ENCODE measurements at places on chromosomes 3 and 15.

- DNase-seq = no peak
These were observed 23.8 kb upstream of the ANXA2 start for GRCh38 chr15:60421544-60421943.

DNA sequence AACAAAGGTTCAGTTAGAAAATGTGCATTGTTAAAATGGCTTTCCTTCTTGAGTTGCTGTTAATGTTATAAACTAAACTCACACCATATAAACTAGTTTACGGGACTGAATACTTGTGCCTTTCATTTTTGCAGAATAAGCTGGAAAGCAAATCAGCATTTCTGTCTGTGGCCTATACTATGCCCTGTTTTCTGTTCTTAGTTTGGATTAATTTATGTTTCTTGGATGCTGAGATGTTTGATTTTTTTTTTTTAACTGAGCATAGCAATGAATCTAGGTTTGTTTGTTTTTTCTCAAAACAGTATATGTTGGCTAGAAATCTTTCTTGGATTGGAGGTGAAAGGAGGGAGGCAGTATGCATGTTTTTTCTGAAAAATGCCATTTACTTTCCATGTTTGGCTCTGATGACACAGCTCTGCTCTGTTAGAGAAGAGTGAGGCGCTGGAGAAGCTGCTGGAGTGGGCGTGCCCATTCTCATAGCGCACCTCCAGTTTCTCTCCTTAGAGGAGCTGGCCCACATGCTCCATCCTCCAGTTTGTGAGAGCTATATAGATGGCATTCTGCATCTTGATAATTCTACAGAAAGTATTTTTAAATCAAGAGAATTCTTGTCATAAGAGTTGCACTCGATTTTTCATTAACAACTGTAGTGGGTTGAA lies 423.6 kb upstream of the TPM1 start:
- no peak for DNase-seq

DNA sequence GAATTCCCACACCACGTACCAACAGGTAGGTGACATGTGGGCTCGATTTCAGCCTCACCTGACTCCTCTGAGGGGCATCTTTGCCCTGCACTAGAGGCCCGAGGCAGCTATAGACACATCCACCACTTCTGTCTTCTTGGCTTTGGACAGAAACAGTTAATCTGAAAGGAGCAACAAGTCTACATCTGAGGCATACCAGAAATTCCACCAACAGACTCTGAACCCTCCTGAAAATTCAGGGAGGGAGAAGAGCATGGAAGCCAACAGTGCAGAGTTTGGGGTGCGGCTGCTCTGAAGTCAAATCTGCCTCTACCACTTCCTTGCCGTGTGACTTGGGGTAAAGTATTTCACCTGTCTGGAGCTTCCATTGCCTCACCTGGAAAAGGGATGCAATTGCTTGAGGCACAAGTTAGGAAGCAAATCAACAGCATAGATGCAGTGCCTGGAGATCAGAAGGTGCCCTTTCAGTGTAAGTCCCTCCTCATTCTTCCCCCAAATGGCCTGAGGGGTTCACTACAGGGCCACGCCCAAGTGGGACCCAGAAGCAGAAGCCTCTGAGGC lies 119.8 kb downstream of the SHQ1 start:
- no peak for DNase-seq

DNA sequence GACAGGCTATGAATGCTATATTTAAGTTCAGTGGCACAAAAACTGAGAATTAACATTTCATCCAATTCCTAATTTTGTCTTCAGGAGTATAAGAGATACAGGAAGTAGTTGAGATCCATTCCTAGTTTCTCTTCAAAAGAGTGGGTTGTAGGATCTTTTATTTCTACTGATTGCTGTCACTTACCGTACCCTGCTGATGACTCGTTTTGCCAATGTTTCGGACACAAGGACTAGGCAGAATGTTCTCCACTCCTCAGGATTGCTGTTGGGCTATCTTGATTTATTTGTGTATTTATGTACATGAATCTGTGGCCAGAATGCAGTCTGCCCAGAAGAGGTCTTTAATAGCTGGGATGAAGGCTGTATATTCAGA lies 11.9 kb downstream of the ARL8B start:
- DNase-seq = no peak

DNA sequence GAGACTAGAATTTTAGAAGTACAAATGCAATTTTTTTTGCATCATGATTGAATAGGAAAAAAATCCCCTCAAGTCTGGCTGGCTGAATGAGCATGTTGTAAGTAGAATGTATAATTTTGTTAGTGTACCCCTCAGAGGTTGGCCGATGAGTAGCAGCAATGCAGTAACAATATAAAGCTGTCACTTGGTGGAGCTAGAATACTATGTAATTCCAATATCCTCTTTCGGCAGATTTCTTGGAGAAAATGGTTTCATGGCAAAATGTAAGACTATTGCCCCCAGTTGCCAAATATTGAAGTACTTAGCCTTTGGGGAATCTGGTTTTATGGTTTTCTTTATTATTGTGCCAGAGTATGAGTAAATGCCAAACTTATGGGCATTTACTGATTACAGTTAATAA lies 39.8 kb upstream of the SGO1 start:
- peak; percentile 79 for DNase-seq

- no peak for DNase-seq
These were observed 12.9 kb downstream of the POLG start for GRCh38 chr15:89321521-89322410.

- DNase-seq = peak; percentile 35
These were observed 54.2 kb upstream of the SPATA12 start for GRCh38 chr3:57006179-57006657.

Data from eye (tissue), 1 donor.